Breast epithelium (tissue), 4 donors: ENCODE measurements at places on chromosomes 3 and 15. TPM values are rescaled to one million over a fixed set of nuclear protein-coding genes. Genes with fewer than 3 reads are reported as not detected.

DNA sequence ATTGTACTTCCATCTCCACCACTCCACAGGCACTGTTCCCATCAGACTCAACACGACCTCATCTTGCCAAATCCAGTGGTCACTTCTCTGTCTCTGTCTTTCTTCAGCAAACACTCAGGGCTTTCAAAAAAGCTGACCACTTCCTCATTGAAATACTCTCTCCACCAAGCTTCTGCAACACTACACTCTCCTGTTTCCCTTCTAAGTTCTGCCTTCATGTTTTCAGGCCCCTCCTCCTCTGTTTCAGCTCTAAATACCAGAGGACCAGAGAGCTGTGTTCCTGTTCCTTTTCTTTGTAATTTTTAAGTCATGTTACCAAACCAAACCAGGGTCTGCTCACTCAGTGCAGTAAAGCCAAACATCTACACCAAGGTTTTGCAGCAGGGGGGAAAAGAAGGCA is 33.8 kb upstream of the ACP3 start:
- no peaks in the 10 kb centered on the region for H3K4me1 ChIP-seq
- no peak overlapping the region for H3K4me3 ChIP-seq
- DNase-seq, result no peak
- H3K36me3 ChIP-seq, result no peaks in the 10 kb centered on the region

GRCh38 chr3:157428853-157429252 is 7.8 kb upstream of the PTX3 start:
- DNase-seq, result no peak
- no peaks in the 10 kb centered on the region for H3K4me1 ChIP-seq
- no peaks in the 10 kb centered on the region for H3K36me3 ChIP-seq
- H3K4me3 ChIP-seq, result no peak overlapping the region
- H3K27me3 ChIP-seq, result no peaks in the 10 kb centered on the region
- H3K27ac ChIP-seq, result no peak overlapping the region

- no peaks in the 10 kb centered on the region for H3K27me3 ChIP-seq
- H3K4me1 ChIP-seq, result no peaks in the 10 kb centered on the region
- no peak overlapping the region for H3K27ac ChIP-seq
- DNase-seq, result no peak
Observed at GRCh38 chr3:38235466-38235865, 30.1 kb upstream of the SLC22A13 start.

GRCh38 chr3:71011565-71012287 is 571.8 kb downstream of the FOXP1 start:
- no peak for DNase-seq
- no peaks in the 10 kb centered on the region for H3K4me1 ChIP-seq
- H3K4me3 ChIP-seq, result no peak overlapping the region
- H3K36me3 ChIP-seq, result no peaks in the 10 kb centered on the region
- H3K27me3 ChIP-seq, result no peaks in the 10 kb centered on the region

GRCh38 chr15:101390462-101390861 is 95.4 kb upstream of the SNRPA1 start:
- H3K36me3 ChIP-seq, result no peaks in the 10 kb centered on the region
- no peak overlapping the region for H3K4me3 ChIP-seq
- no peak overlapping the region for H3K27ac ChIP-seq
- H3K27me3 ChIP-seq, result no peaks in the 10 kb centered on the region

- H3K27me3 ChIP-seq, result no peaks in the 10 kb centered on the region
- H3K4me1 ChIP-seq, result no peaks in the 10 kb centered on the region
- H3K27ac ChIP-seq, result no peak overlapping the region
- no peak for DNase-seq
- H3K36me3 ChIP-seq, result no peaks in the 10 kb centered on the region
Observed at GRCh38 chr3:22746221-22746620, 456.9 kb upstream of the UBE2E2 start.

GRCh38 chr3:157590273-157590672 is 87.1 kb upstream of the VEPH1 start:
- DNase-seq, result no peak
- no peaks in the 10 kb centered on the region for H3K36me3 ChIP-seq
- no peak overlapping the region for H3K27ac ChIP-seq
- no peak overlapping the region for H3K4me3 ChIP-seq
- H3K27me3 ChIP-seq, result no peaks in the 10 kb centered on the region
- H3K4me1 ChIP-seq, result no peaks in the 10 kb centered on the region

- no peaks in the 10 kb centered on the region for H3K36me3 ChIP-seq
- DNase-seq, result no peak
- H3K27me3 ChIP-seq, result no peaks in the 10 kb centered on the region
- no peaks in the 10 kb centered on the region for H3K4me1 ChIP-seq
Observed at GRCh38 chr3:105347625-105348302, 18.9 kb upstream of the ALCAM start.

GRCh38 chr3:108713816-108714215 is 43.4 kb downstream of the RETNLB start:
- no peak for DNase-seq
- H3K27me3 ChIP-seq, result no peaks in the 10 kb centered on the region
- no peak overlapping the region for H3K27ac ChIP-seq
- H3K4me1 ChIP-seq, result no peaks in the 10 kb centered on the region

Gene ADPGK
- 68.2 TPM for total RNA-seq

Gene GOLGA8G
- not detected for total RNA-seq

Gene PPM1M
- 15.4 TPM for total RNA-seq

Gene COL6A6
- total RNA-seq, result 1.6 TPM
